Activated gamma-delta T cell treated with Interleukin-2 at 50 U/mL for 16 hours (primary cell): ENCODE measurements at places on chromosomes 11 and 22.

- DNase-seq: peak; percentile 59
These were observed 28.8 kb downstream of the IGSF9B start for GRCh38 chr11:133927690-133928627.

- no peak for DNase-seq
These were observed 59.3 kb upstream of the NECTIN1 start for GRCh38 chr11:119788096-119788883.

DNA sequence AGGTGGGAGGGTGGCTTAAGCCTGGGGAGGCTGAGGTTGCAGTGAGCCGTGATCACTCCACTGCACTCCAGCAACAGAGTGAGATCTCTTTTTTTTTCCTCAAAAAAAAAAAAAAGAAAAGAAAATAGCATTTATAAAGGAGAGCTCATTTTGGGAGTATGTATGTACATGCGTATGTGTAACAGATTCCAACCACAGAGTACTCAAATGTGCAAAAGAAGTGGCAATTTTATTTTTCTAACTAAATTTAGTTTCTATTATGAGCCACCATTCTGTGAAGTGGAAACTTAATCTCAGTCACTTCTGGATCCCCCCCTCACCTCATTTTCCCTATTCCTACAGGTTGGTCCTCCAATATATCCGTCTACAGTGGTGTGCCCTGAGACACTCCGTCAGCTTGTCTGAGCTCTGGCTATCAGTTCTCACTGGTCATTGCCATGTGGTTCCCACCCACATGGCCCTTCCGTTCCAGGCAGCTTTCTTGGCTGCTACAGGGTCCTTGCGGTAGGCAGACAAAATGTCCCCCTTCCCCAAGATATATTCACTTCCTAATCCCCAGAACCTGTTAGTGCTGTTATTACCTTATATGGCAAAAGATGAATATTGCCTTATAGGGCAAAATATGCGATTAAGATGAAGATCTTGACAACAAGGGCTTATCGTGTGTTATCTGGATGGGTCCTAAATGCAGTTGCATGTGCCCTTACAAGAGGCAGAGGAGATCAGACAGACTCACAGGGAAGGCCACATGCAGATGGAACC lies 35.8 kb upstream of the TSKU start:
- DNase-seq: no peak

DNA sequence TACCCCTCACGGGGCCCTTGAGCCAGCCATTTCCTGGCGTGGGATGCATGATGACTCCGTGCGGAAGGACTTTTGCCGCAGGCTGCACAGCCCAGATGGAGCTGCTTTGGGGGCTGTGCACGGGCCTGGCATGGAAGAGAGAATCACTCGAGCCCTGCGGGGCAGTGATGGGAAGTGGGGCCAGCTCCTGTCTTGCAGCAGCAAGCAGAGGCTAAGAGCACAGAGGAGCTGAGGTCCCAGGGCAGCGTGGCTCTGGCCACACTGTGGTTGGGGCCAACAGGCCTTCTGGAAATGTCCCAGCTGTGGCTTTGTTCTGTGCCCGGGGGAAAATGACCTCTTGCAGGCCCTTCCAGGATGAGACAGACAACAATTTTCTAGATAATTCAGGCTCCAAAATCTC lies 92.7 kb upstream of the TIMP3 start:
- DNase-seq: no peak

GRCh38 chr11:64935359-64936081 lies at the start of gene GPHA2:
TSS of gene GPHA2 (minus strand) at chr11:64935893. CDS start at chr11:64935460, 433 bp downstream.
- no peak for DNase-seq
